Peyer's patch (tissue), 4 donors: ENCODE measurements at places on chromosomes 16 and 17. TPM values are rescaled to one million over a fixed set of nuclear protein-coding genes. Genes with fewer than 3 reads are reported as not detected.

The C17orf50 gene
- total RNA-seq = not detected

The KRTAP4-1 gene
- total RNA-seq = not detected

The CTRL gene
- total RNA-seq = 5.0 TPM

The IL32 gene
- total RNA-seq = 93.3 TPM

The PPP1R1B gene
- 161 TPM for total RNA-seq

The ETV4 gene
- 20.2 TPM for total RNA-seq

The KRT33A gene
- not detected for total RNA-seq

The KRTAP1-1 gene
- total RNA-seq = not detected

The ALDH3A1 gene
- total RNA-seq = 2.8 TPM

The CHST6 gene
- not detected for total RNA-seq

DNA sequence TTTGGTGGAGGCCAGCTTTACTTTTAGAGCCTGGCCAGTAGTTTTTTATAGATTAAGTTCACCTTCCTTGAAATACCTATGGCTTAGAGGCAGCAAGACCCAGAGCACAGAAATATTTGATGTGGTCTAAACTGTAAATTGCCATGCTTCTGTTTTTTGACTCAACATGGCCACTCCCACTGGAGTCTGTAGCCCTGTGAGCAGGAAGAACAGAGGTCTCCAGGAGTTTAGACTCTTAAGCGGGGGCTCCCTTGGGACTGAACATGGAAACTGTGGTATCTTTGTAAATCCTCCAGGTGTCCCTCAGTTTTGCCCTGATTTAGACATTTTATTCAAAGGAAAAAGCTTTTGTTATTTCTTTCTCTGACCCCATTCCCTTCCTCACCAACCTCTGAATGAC, 145.6 kb downstream of the FTO start:
- DNase-seq = no peak

GRCh38 chr17:65786479-65786878, 225.0 kb upstream of the AXIN2 start:
- DNase-seq = no peak

DNA sequence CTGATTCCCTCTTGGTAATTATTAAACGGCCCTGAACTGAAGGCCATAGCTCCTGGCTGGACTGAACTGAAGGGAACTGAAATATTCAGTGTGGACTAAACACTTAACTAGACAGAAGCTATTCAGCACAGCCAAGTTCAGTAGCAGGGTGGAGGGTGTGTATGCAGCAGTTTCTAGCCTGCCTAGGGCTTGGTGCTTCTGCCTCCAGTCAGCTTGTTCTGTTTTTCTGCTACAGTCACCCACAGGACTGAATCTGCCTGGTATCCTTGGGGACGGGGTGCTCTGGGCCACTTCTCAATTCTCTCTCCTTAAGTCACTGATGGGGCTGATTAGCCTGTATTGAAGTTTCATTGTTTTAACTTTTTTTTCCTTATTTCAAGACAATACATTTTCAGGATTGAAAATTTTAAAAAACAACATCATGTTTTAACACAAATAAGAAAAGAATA, 77.1 kb downstream of the WWP2 start:
- peak; percentile 52 for DNase-seq

- DNase-seq = no peak
Observed at GRCh38 chr16:80936410-80936809, 70.3 kb downstream of the CMC2 start.

- no peak for DNase-seq
Observed at GRCh38 chr17:45696442-45696841, 87.7 kb upstream of the CRHR1 start.

- DNase-seq = no peak
Observed at GRCh38 chr17:35245196-35245486, 2.3 kb downstream of the SLFN5 start.

DNA sequence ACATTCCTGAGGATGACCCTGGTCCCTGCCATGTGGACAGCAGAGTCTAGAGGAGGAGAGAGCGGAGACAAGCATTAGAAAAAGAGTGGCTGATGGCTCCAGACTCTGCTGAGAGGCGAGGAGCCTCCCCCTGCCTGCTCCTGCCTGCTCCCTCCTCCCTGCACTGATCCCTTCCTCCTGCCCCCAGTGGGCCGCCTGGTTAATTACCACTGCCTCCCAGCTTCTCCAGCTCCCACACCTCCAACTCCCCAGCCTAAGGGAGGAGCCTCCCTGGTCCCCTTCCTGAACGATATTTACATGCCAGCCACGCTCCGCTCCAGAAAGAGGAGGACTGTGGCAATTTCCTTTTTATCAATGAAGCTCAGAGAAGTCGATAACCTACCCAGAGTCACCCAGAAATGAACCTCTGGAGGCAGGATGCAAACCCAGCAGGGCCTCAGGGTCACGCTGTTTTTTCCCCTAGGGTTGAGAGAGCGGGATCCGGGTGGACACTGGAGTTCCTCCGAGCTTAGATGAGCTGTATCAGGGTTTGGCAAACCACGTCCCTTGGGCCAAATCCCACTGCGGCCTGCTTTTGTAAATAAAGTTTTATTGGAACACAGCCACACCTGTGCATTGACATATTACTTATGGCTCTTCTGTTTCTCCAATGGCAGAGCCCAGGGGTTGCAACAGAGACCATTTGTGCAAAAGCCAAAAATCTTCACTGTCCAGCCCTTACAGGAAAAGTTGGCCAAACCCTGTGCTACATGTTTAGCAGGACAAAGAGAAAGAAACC, 27.1 kb upstream of the JPH3 start:
- DNase-seq = no peak

GRCh38 chr17:42165751-42166150, 11.0 kb upstream of the RAB5C start:
- no peak for DNase-seq

GRCh38 chr17:35554668-35555067, 6.0 kb downstream of the SLFN14 start:
- DNase-seq = no peak

DNA sequence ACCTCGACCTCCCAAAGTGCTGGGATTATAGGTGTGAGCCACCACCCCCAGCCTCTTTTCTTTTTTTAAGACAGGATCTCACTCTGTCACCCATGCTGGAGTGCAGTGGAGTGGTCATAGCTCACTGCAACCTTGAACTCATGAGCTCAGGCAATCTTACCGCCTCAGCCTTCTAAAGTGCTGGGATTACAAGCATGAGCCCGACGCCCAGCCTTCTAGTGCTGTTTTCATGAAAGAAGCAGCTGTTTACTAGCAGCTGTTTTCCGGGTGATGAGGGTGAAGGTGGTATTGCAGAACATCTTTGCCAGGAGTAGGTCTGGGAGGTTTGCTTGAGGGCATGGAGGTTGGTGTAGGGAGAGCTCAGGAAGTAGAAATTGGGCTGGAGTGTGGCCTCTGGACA, 2.0 kb downstream of the ADCY7 start:
- DNase-seq = no peak

DNA sequence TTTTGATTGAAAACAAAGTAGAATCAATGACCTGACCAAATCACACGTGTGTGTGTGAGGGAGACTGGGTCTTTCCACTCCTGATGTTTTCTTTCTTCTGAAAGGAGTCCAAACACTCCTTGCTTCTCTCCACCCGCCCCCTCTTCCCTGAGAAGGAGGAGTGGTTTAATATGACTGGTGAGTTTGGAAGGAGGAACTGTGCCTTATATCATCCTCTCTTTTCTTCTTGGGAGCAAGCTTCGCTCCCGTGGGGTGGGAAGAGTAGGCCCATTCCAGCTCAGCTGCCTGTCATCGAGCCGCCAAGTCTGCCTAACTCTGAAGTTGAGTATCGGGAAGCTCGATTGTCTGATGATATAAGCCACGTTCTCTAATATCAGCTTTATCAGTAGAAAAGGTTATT, 96.5 kb downstream of the YPEL2 start:
- no peak for DNase-seq

- no peak for DNase-seq
Observed at GRCh38 chr17:73015722-73016276, 76.7 kb downstream of the SLC39A11 start.

- DNase-seq = no peak
Observed at GRCh38 chr16:88353232-88353631, 29.5 kb upstream of the ZNF469 start.

- DNase-seq = no peak
Observed at GRCh38 chr16:27425961-27426360, 24.0 kb downstream of the IL21R start.

DNA sequence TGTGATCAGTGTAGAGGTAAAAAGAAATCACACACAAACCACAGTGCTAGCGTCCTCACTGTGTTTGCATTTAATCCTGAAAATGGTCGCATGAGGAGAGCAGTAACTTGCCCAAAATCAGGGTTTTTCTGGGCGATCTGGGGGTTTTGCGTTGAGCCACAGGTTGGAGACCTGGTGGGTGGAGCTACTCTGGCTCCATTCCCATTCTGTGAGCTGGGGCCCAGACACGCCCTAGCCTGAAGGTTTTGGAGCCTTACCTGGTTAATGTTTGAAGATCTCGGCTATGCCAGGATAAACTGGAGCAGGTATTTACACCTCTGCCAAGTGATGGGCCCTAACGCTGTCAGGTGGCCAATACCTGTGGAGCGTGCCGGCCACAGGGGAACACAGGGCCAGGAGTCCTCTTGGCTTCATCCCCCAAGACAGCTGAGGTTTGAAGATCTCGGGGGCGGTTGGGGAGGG, 48.4 kb downstream of the MPRIP start:
- DNase-seq = peak; percentile 68

DNA sequence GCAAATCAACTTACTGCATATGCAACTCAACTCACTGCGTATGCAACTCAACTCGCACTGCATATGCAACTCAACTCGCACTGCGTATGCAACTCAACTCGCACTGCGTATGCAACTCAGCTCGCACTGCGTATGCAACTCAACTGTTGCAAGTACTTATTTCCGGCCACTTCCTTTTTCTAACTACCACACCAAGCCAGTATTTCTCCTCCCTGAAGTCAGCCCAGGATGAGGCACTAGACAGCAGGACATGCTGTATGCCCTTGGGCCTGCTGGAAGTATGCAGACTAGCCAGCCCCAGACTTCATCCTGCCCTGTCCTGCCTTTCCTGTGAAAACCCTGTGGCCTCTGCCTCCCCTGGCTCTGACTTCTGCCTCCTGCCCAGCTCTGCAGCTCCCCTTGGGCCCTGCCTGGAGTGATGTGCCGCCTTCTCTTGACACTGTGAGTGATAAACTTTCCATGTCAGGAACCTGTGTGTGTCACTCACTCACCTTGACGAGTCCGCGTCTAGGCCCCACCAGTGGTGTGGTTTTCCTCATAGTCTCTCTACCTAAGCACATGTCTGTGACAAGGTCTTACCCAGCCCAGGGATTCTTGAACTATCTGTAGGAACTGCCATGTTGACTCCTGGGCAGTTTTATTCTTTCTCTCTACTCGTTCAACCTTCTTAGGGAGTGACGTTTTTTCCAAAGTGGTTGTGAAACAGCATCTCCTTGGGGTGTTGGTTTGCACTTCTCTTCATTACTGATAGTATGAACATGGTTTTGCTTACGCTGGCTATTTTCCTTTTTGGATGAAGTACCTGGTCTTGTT, 16.4 kb downstream of the ZNF778 start:
- DNase-seq = no peak

DNA sequence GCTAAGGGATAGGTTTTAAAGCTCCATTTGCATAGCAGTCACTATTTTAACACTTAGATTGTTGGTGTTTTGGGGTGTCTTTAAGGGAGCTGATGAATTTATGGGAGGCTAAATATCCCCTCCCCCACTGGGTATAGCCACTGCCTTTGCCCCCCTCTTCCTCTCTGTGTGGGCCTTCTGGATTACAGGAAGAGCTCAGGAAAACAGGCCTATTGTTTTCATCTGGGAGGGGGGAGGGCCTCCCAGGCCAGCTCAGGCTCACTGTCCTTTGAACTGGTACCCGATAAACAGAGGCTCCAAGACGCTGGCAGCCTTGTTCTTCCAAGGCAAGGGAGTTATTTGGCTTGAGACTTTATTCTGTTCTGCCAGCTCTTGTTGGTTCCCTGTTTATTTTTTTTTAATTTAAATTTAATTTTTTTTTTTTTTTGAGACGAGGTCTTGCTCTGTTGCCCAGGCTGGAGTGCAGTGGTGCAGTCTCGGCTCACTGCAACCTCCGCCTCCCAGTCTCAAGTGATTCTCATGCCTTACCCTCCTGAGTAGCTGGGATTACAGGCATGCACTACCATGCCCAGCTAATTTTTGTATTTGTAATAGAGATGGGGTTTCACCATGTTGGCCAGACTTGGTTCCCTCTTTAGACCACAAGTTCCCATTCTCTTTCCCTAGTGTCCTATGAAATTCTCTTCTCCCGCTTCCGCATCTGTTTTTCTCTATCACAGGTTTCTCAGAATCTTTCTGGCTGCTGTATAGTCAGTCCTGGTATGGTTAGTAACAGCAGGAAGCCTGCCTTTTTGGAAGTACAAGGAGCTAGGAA, 25.1 kb downstream of the MINK1 start:
- no peak for DNase-seq

DNA sequence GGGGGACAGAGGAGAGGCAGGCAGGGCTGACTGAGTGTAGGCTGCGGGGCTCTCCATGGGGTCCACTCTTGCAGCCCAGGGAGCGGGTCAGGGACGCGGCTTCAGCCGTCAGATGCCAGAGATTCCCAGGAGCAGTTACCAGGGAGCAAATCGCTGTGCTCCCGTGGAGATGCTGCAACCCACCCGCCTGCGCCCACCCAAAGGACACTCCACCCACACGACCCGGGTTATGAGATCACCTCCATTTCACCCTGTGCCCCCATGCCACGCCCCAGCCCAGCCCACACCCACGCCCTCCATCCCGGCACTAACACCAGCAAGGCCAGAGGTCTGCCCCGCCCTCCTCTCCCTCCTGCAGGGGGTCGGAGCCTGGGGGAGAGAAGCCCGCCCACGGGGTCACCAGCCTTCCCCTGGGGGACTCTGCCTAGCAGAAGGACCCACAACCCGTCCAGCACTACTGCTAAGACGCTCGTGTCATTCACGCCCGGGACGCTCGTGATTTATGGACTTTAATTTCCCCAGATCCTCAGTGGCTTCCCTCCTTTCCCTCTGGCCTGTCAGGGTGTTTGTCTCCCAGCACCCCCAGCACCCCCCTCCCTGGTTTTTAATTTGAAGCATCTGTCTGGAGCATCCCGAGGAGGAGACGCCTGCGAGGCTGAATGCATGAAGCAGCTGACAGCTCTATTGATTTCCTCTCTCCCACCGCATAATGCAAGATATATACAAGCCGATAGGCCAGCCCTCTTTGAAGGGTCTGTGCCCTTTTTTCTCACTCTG, 6.7 kb upstream of the RPL38 start:
- DNase-seq = no peak

GRCh38 chr16:4852221-4852872, 5.1 kb downstream of the UBN1 start:
- DNase-seq = no peak

DNA sequence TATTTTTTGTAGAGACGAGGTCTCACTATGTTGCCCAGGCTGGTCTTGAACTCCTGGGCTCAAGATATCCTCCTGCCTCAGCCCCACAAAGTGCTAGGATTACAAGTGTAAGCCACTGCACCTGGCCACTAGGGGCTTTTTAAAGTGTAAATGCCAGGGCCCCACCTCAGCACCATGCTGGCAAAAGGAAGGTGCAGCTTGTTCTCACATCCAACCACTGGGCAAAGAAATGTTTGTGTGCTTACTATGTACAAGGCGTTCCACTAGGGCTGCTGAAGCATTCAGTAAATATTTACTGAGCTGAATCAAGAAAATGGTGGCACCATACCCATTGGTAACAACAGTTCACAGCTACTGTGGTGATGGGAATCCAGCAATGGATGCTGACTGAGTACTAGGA, 22.6 kb downstream of the COG1 start:
- DNase-seq = no peak

GRCh38 chr17:81710514-81711308, 1.4 kb upstream of the SLC25A10 start:
- no peak for DNase-seq
